CD4-positive, alpha-beta T cell (primary cell): ENCODE measurements at places on chromosomes 16 and 17.
A peak's percentile ranks its signal among the peaks of the same experiment; 100 is the strongest.

- peak; percentile 62 for DNase-seq
Observed at GRCh38 chr16:57084257-57084770, 8.1 kb upstream of the CPNE2 start.

DNA sequence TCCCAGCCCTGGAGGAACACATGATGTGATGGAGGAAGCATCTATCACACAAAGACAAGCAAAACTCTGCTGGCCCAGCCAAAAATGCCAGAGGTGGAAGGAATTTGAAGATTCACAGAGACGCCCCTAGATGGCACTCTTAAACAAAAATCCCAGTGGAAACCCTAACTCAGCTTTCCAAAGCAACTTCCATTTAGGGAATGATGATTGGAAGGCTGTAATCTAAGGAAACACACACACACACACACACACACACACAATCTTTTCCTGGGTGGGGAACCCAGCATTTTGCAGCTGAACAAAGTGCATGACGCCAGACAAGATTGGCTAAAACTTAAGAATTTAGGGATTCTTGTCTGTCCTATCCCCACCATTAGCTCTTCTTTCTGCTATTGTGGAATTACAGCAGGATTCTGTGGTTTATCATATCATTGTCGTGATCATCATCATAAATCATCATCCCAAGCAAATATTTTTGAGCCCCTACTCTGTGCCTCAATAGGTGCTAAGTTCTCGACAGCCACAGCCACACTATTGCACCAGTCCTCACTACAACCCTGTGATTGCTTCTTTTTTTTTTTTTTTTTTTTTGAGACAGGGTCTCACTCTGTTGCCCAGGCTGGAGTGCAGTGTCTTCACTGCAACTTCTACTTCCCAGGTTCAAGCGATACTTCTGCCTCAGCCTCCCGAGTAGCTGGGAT lies 1.6 kb upstream of the LDAF1 start:
- no peak for DNase-seq

- no peak for DNase-seq
Observed at GRCh38 chr17:58410714-58411407, 6.5 kb downstream of the RNF43 start.

DNA sequence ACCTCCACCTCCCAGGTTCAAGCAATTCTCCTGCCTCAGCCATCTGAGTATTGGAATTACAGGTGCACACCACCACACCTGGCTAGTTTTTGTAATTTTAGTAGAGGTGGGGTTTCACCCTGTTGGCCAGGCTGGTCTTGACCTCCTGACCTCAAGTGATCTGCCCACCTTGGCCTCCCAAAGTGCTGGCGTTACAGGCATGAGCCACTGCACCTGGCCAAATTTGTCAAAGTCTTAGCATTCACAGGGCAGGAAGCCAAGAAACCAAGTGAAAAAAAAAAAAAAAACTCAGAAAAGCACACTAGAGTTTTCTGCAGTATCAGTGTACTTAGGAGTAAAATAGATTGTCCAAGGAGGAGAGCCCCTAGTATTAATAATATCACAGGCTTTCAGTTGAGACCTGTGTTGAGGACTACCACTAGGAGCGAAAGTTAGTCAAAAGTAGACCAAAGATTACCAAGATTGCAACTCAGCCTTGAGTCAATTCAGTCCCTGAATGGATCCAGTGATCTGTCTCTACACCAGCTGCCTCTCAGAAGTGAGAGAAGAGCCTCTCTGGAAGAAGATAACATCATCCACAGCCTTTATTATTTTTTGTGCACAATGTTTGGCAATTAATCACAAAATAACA lies 159.7 kb downstream of the CEP112 start:
- DNase-seq: no peak

DNA sequence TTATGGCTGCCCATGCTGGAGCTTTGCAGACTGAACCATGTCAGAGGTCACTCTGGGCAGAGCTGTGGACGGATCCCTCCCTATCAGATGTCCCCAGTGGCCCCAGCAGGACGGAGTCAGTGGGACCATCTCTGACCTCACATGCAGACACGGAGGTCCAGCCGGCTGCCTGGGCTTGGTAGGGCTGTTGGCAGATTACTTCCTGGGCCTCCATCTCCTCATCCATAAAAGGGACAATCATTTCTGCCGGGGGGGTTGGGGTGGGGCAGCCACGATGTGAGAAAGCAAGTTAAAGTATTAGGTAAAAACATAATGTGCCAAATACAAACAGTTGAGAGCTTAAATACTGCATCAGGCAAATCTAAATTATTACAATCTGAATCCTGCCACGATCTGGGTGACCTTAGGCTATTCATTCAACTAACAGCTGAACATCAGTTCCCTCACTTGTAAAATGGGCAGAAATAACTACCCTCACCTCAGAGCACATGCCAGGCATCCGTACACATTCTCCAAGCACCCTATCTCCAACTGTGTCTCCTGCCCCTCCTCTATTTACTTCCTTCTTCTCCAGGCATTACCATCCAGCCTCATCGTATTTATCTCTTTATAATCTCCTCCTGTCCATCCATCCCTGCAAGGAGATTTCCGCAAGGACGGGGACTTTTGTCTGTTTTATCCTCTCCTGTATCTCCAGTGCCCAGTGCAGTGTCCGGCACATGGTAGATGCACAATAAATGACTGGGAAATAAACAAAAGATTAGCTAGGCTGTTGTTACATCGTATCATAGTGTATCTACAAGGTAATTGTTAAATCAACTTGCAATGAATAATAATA lies 192.3 kb upstream of the FOXF1 start:
- no peak for DNase-seq

- DNase-seq: peak; percentile 12
Observed at GRCh38 chr16:70018254-70018653, 67.1 kb downstream of the CLEC18A start.

DNA sequence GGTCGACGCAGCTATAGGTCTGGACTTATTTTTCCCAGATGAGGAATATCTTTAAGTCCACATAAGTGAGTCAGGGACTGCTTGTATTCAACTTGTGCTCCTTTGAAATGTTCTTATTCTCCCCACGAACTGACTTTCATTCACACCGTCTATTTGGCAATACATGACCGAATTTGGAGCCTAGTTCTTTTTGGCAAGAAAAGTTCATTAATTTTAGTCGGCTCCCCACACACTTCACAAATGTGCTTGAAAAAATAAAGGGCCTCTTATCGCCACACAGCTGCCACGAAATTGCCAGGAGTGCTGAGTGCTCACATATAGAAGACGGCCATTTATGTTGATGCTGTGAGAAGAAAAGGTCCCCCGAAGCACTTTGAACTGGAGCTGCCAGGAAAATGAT lies 152.6 kb downstream of the PRKCA start:
- no peak for DNase-seq

DNA sequence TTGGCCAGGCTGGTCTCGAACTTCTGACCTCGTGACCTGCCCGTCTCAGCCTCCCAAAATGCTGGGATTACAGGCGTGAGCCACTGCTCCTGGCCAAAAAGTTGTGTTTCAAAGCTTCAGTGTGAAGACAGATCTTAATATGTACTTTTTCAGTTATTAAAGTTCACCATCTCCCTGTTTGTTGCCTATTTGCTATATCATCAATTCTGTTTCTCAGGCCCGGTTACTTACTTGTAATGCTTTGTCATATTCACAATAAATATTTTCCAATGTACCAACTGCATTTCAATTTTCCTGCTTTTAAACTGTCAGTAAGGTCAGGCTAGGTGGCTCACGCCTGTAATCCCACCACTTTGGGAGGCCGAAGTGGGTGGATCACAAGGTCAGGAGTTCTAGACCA lies 22.5 kb downstream of the FANCA start:
- DNase-seq: no peak

DNA sequence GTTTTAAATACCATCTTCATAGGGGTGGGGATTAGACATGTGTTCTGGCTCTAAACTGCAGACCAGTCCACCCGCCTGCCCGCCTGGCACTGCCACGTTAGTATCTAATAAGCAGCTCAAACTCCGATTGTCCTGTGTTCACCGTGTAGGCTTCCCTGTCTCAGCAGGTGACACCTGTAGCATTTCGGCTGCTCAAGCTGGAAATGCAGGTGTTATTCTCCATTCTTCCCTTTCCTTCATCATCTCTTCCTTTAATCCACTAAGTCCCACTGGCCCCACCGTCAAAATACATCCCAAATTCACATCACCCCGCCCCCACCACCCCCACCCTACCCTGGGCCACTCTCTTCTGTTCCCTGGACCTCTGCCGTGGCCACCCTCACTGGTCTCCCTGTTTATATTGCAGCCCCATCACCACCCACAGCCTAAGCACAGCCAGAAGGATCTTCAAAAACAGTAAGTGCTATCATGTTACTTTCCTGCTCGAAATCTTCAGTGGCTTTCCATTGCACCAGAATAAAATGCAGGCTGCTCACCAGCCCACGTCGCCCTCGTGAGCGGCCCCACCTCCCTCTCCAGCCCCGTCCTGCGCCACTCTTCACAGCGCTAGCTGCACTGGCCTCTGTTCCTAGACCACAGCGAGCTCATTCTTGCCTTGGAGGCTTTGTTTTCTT lies 65.1 kb downstream of the RTN4RL1 start:
- DNase-seq: no peak

GRCh38 chr17:29263916-29264315 lies 17.3 kb downstream of the CRYBA1 start:
- DNase-seq: no peak

DNA sequence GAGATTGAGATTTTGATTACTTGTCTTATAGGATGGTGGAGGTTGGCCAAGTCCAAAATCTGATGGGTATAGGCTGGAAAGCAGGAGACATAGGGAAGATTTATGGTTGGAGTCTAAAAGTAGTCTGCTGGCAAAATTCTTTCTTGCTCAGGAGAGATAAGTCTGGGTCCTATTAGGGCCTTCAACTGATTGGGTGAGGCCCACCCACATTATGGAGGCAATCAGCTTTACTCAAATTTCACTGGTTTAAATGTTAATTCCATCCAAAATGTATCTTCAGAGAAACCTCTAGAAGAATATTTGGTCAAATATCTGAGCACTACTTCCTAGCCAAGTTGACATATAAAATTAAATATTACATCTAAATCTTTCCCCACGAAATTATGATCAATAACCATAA lies 31.7 kb upstream of the CDH8 start:
- DNase-seq: no peak

GRCh38 chr16:89841275-89841674 lies 13.0 kb downstream of the SPIRE2 start:
- peak; percentile 24 for DNase-seq

DNA sequence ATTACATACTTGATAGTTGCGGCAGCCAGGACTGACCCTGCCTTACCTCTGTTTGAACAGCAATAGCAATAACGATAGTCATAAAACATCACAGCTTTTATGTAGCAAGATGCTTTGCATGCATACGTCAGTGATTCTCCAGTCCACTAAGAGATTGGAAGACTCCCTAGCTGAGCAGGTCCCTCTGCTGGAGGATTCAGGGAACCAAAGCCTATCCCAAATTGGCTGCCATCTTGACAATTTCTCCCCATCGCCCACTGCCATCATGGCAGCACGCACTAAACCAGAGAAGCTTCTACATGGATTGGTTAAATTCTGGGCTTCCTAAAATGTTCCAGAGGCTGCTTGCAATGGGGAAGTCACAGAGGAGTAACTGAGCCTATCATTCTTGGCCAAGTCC lies 360.6 kb upstream of the XYLT1 start:
- DNase-seq: no peak

- DNase-seq: peak; percentile 18
Observed at GRCh38 chr17:45018848-45019711, 32.4 kb downstream of the DCAKD start.

GRCh38 chr17:21419299-21420239 lies 43.4 kb downstream of the KCNJ12 start:
- peak; percentile 68 for DNase-seq

DNA sequence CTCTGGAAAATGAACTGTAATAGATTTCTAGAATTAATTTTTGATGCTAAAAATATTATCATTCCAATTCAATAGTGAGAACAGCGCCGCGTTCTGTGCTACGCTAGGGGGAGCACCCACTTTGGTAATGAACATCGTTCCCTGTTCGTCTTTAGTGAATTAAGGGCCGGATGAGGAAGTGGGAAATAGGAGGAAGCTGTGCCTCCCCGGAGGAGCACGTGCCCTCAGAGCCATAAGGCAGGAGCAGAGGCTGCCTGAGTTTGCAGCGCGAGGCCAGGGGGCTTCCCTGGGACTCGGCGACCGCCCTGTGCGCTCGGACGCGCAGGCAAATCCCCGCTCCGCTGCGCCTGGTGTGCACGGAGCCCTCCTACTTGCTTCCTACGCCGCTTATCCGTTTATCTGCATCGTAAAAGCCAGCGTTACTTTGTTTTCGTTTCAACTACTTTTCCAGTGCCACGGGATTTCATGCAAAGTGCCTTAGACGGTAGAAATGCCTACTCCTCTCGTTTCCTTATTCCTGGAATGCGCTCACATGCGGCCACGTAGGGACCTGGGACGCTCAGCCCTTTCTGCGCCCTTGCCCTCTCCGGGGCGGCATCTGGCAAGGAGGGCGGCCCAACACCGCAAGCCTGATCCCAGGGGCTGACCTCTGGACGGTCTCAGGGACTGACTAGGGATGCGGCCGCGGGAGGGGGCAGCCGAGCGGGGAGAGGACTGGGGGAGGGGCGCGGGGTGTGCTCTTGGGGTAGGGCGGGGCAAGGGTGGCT lies 76.4 kb downstream of the KCNJ12 start:
- DNase-seq: no peak

GRCh38 chr16:7333180-7333725 lies 608 bp downstream of the RBFOX1 start:
- DNase-seq: no peak

- DNase-seq: no peak
Observed at GRCh38 chr16:76445815-76446214, 168.6 kb downstream of the CNTNAP4 start.
